ENCODE measurements at places on chromosomes 13 and 19.

- no peak for DNase-seq
These were observed 1174.2 kb downstream of the DIAPH3 start for GRCh38 chr13:58989556-58989955.

GRCh38 chr13:27174766-27175455 lies 3.3 kb upstream of the USP12 start:
- no peak for DNase-seq

GRCh38 chr13:98279473-98280175 lies 102.6 kb upstream of the RNF113B start:
- DNase-seq: peak; percentile 87

GRCh38 chr13:88526186-88526852 lies 855.1 kb downstream of the SLITRK5 start:
- no peak for DNase-seq

- DNase-seq: no peak
These were observed 2.5 kb downstream of the MAP1S start for GRCh38 chr19:17721821-17722220.
